ENCODE measurements at places on chromosomes 1 and 21. TPM values are rescaled to one million over a fixed set of nuclear protein-coding genes. Genes with fewer than 3 reads are reported as not detected.

The ZNF496 gene
- 24.0 TPM for total RNA-seq

The S100A3 gene
- total RNA-seq: 2.5 TPM

The PRDM15 gene
- total RNA-seq: 4.0 TPM

The TMEM200B gene
- total RNA-seq: 25.4 TPM

The OR2AK2 gene
- not detected for total RNA-seq

The OLFML3 gene
- total RNA-seq: 623 TPM

The INSRR gene
- not detected for total RNA-seq

The FAAH gene
- total RNA-seq: 0.43 TPM
